ENCODE measurements at places on chromosomes 7 and 10.

GRCh38 chr10:52106899-52107298, 207.2 kb upstream of the DKK1 start:
- DNase-seq = no peak

GRCh38 chr7:1262441-1262840, 29.8 kb downstream of the UNCX start:
- DNase-seq = no peak

DNA sequence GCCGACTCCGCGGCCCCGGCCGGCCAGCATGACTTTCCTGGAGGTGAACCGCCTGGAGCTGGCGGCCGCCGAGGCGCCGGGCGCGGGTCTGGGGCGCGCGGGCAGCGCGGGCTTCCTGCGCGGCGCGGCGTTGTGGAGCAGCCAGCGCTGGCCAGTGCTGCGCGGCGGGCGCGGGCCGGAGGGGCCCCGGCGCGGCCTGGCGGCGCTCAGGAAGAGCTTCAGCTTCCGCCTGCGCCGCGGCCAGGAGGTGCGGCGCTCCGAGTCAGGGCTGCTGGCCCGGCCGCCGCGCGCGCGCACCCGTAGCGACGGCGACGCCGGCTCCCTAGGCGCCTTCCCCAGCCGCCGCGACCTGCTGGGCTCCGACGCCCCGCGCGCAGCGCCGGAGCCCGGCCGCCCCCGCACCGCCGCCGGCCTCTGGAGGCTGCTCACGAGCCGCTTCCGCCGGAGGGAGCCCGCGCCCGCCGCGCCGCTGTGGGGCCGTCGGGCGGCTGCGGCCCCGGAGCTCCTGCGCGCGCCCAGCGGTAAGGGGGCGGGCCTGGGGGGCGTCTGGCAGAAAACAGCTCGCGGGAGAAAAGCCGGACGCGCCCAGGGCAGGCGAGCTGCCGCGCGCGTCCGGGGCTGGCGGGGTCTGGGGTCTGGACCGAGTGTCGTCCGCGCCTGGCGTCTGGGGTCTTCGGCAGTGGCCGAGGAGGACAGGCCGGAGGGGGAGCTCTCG, 29.0 kb downstream of the AGAP3 start:
- DNase-seq = peak; percentile 58

GRCh38 chr7:116197360-116197759, 13.0 kb upstream of the TES start:
- DNase-seq = no peak

GRCh38 chr7:138584283-138584682, 116.9 kb downstream of the SVOPL start:
- no peak for DNase-seq

DNA sequence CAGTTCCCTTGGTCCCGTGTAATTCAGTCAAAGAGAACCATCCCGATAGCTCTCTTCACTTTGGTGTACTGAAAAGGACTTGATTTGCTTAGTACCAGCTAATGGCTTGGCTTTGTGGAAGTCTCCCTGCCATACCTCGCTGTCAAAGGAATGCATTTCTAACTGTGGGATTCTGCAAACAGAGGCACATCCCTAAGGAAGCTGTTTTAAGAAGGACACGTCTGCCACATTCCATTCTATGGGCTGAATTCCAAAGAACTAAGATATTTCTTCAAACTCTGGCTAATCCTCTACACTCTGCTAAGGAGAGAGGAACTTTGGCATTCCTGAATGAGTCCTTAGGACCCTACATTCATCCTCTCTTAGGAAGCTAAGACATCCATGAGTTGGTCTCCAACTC, 327.9 kb downstream of the SFMBT2 start:
- DNase-seq = no peak

Measured in common myeloid progenitor, CD34-positive (primary cell).